Progenitor cell of endocrine pancreas (in vitro differentiated cells): ENCODE measurements at places on chromosomes 6 and 20. TPM values are rescaled to one million over a fixed set of nuclear protein-coding genes. Genes with fewer than 3 reads are reported as not detected.

The TRAPPC3L gene
- total RNA-seq = not detected in 2 replicates

The OR2B2 gene
- total RNA-seq = not detected in 2 replicates

DNA sequence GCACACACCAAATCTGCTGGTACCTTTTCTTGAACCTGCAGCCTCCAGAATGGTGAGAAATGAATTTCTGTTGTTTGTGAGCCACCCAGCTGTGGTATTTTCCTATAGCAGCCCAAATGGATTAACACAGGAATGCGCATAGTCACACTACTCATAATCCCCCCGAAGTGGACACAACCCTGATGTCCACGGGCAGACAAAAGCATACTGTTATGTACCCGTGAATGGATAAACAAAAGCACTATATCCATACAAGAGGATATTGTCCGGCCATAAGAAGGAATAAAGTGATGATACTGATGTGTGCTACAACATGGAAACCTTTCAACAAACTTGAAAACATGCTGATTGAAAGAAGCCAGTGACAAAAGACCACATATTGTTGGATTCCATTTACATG lies 25.1 kb upstream of the RPP40 start:
- no peak for DNase-seq
- peaks cover 6% of the 10 kb centered on the region for H3K27me3 ChIP-seq
- peaks cover 14% of the 10 kb centered on the region for H3K4me1 ChIP-seq

DNA sequence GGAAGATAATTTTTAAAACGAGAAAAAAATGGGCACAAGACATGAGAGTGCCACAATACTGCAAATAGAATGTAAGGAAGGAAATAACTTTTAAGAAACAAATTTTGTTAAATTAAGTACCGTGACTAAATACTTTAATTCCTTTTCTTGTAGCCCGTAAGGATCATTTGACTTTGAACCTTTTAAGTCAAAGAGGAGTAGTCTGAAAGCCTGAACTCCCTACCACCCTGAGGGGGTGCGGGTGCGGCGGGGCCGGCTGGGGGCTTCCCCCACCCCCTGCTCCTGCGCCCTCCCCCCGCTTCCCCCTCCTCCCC lies 231 bp upstream of the PHACTR2 start:
- peaks cover 3% of the 10 kb centered on the region for H3K36me3 ChIP-seq
- H3K4me1 ChIP-seq = peaks cover 54% of the 10 kb centered on the region
- no peak for DNase-seq

- DNase-seq = peak; percentile 71
- no peaks in the 10 kb centered on the region for H3K36me3 ChIP-seq
- H3K4me1 ChIP-seq = peaks cover 3% of the 10 kb centered on the region
- H3K27ac ChIP-seq = no peak overlapping the region
- no peak overlapping the region for H3K4me3 ChIP-seq
- H3K27me3 ChIP-seq = peaks cover 2% of the 10 kb centered on the region
Observed at GRCh38 chr20:54199721-54200176, 8.1 kb upstream of the PFDN4 start.

DNA sequence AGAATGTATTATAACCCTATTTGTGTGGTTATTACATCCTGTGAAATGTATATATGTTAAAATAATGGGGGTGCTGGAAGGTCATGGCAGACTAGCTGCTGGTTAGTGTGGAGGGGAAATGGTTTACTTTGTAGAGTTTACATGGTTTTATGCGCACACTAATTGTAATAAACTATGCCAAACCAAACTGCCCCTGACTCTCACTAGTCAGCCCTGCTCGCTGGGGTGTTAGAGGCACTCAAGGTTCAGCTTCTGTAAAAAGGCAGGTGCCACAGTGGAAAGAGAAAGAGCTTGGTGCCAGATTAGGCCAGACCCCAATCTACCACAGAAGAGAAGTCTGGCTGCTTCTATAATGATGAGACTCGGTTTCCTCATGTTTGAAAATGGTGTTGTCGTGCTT lies 52.7 kb downstream of the GOPC start:
- H3K4me3 ChIP-seq = no peak overlapping the region
- H3K36me3 ChIP-seq = peaks cover 22% of the 10 kb centered on the region
- DNase-seq = no peak
- no peak overlapping the region for H3K27ac ChIP-seq
- H3K27me3 ChIP-seq = no peaks in the 10 kb centered on the region
